ENCODE measurements at places on chromosomes 11 and 22. TPM values are rescaled to one million over a fixed set of nuclear protein-coding genes. Genes with fewer than 3 reads are reported as not detected.

SLC22A12 gene
- total RNA-seq, result not detected

SMIM35 gene
- not detected for total RNA-seq

PTPN5 gene
- total RNA-seq, result 2.3 TPM

GRCh38 chr22:30636226-30637077, 871 bp downstream of the SLC35E4 start:
- peak; percentile 37 for DNase-seq

DNA sequence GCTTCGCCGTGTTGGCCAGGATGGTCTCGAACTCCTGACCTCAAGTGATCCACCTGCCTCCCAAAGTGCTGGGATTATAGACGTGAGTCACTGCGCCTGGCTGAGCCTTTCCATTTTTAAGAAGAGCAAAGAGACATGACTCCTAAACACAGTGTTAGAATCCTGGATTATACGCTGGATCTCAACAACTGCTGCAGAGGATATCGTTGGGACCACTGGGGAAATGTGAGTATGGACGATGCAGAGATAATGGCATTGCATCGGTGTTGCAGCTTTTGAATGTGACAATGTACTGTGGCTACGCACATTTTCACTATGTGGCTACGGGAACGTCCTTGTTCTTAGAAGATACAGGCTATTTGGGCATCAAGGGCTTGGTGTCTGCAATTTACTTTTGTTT, 6.2 kb downstream of the MRGPRF start:
- DNase-seq, result no peak

GRCh38 chr11:45248501-45249011, 37.6 kb downstream of the SYT13 start:
- DNase-seq, result no peak

- peak; percentile 40 for DNase-seq
Observed at GRCh38 chr22:25942856-25943411, 200.9 kb downstream of the MYO18B start.

DNA sequence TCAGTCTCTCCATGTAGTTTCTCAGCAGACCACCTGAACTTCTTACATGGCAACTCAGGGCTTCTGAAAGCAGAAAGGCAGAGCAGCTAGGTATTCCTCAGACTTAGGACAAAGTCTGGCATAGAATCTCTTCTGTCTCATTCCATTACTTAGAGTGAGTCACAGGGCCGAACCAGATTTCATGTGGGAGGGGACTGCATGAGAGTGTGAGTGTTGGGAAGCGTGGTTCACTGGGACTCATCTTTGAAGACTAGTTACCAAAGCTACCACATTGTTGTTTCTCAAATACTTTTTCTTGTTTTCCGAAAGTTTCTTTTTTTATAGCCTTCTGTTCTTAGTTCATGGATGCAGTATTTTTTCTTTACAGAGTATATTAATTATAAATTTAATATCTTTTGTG, 36.1 kb upstream of the SCN3B start:
- DNase-seq, result no peak

DNA sequence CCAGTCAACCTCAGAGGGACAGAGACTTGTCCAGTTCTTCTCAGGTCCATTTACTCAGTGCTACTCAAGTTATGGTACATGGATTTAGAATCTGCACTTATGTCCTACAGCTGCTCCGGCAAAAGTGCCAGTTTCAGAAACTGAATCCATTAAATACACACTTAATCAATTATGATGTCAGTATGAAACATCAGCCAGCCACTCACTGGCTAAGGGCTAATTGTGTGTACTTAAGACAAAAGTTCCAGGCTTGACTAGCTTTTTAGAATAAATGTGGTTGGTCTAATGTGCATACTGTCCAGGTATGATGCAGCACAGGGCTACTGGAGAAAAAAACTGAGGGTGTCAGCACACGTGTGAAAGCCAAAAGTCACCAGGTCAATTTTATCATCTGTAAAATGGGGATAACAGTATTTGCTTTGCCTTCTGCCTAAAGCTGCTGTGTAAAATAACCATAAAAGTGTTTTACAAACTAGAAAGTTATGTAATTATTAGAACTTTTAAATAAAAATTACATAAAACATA, 55.4 kb upstream of the CYP2D6 start:
- no peak for DNase-seq
